ENCODE measurements at places on chromosomes 1 and 21. TPM values are rescaled to one million over a fixed set of nuclear protein-coding genes. Genes with fewer than 3 reads are reported as not detected.

KIAA1614 gene
- polyA plus RNA-seq: 12.3 TPM

SERTAD4 gene
- 5.4 TPM for polyA plus RNA-seq

B3GALT2 gene
- polyA plus RNA-seq: 7.9 TPM

SOX13 gene
- 24.9 TPM for polyA plus RNA-seq

SPATA46 gene
- 0.13 TPM for polyA plus RNA-seq

AKR7A3 gene
- 1.4 TPM for polyA plus RNA-seq

C8B gene
- not detected for polyA plus RNA-seq

DNASE2B gene
- polyA plus RNA-seq: not detected

PLD5 gene
- polyA plus RNA-seq: 1.2 TPM

RGS4 gene
- 0.85 TPM for polyA plus RNA-seq

BROX gene
- polyA plus RNA-seq: 21.4 TPM
